Stimulated activated CD8-positive, alpha-beta memory T cell treated with anti-CD3 and anti-CD28 coated beads, Interleukin-4, amount 100 ng/mL, for 1 hour (primary cell): ENCODE measurements at places on chromosomes 7 and 10.

GRCh38 chr7:129886818-129887186, 66.0 kb downstream of the UBE2H start:
- no peak for DNase-seq

DNA sequence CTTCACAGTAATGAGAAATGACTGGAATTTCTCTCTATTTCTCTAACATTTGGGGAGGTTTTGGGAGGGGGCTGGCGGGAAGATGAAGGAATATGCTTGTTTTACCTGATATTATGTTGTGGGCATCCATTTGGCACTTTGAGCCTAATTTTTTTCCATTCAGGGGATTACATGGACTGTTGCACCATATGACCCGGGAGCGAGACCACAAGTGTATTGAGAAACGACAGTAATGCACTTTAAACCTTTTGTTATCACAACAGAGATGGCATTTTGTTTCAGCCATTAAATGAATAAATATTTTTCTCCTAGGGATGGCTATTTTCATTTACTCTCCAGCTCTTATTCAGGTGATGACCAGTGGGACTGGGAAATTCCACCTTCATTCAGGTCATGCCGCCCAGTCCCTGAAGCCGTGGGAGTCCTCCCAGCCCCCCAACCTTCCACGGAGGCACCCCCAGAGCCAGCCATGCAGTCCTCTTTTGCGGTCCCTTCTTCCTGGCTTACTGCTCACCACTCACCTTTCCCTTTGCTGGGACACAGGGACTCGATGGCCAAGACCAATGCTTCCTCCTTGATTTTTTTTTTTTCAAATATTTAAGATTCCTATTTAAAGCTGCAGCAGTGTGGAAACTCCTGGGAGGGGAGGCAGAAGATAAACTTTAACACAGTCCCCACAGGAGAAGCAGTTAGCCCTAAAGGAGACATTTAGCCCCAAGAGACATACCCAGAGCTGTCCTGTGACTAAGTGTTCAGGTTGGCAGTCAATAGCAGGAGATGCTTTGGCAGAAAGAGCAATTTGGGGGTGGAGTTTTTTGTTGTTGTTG, 190.9 kb upstream of the YAE1 start:
- no peak for DNase-seq

DNA sequence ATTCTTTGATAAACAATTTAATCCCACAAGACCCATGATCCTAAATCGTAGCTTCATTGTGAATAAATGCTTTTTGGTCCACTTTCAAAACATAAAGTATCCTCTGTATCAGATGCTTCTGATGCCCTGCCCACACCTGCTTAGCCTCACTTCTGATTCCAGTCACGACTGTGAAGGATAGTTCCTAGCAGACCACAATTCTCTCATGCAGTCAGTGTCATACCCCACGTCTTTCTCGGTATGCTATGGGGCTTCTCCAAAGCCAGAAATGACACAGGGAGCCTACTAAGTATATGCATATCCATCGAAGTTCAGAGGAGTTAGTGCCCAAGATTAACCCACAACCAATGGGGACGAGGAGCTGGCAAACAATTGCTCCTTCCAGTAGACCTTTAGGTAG, 27.6 kb upstream of the CTNNA3 start:
- no peak for DNase-seq

- DNase-seq, result no peak
Observed at GRCh38 chr10:104766341-104766740, 125.3 kb downstream of the SORCS3 start.

DNA sequence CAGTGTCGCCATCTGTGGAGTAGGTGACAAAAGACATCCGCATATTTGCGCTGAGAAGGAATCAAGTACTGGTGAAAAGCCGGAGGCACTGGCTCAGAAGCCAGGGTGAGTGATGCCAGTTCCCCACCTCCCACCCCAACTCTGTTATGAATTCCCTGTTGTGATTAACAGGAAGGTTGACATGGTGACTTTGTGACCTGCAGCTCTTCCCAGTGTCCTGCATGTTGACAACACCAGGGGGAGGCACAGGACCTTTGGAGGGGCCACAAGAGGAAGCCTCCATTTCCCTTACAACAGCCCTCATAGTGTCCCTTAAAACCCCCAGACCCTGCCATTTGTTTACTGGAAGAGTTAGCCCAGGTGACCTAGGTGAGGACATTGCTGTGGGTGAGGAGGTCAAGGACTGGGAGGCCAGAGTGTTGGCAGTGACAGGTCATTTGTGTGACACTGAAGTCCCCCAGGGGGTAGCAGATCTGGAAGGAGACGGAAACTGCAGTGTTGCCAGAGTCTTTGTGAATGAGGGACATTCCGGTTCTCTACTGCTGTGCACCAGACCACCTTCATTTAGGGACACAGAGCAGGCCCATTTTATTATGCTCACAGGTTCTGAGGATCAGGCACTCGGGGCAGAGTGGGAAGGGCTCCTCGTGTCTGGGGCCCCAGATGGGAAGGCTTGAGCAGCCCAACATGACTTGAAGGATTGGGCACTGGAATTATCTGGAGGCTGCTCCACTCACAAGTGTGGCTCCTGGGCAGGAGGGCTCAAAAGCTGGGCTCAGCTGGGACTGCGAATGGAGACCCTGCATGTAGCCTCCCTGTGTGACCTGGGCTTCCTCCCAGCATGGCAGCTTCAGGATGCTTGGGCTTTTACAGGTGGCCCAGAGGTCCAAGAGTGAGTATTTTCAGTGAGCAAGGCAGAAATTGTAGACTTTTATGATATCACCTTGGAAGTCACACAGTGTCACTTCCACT, 13.0 kb upstream of the ANTXRL start:
- no peak for DNase-seq

GRCh38 chr10:80760914-80761371, 223.2 kb downstream of the SH2D4B start:
- no peak for DNase-seq

DNA sequence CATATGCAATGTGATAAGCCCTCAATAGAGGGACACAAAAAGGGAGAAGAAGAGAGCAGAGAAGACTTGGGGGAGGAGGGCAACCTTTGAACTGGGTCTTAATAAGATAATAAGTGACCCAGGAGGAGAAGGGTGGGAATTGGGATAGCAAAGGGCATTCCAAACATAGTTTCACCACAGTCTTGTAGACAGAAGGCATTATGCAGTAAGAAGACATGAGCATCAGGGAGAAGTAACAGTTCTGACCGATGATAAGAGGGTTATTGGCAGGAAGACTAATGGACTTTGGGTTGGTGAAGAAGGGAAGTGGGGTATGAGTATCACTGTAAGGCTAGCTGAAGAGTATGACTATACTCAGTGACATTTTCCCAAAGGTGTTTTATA, 63.6 kb downstream of the TES start:
- DNase-seq, result no peak

DNA sequence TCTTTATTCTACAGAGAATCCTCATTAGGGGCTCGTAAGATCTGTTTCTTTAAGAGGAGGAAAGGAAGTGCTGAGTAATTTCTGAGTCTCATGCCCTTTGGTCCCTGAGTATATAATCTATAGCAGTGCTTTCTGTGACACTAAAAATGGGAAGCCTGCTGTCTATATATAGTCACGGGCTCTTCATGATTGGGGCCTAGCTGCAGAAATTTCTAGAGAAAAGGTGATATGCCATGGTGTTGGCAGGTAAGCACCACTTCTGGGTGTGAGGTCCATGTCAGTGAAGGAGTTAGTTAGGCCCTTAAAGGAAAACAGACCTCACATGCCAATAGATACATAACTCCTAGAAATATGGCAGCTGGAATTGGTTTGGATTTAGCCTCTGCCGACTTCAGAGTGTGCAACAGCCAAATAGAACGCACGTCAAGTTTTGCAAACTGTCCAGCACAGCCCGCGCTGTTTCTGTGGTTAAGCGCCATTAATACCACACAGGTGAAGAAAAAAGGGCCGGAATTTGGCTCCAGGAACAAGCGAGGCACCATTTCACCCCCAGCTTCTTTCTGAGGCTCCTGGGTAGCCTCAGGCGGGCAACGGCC, 123.2 kb downstream of the TACC2 start:
- DNase-seq, result no peak

DNA sequence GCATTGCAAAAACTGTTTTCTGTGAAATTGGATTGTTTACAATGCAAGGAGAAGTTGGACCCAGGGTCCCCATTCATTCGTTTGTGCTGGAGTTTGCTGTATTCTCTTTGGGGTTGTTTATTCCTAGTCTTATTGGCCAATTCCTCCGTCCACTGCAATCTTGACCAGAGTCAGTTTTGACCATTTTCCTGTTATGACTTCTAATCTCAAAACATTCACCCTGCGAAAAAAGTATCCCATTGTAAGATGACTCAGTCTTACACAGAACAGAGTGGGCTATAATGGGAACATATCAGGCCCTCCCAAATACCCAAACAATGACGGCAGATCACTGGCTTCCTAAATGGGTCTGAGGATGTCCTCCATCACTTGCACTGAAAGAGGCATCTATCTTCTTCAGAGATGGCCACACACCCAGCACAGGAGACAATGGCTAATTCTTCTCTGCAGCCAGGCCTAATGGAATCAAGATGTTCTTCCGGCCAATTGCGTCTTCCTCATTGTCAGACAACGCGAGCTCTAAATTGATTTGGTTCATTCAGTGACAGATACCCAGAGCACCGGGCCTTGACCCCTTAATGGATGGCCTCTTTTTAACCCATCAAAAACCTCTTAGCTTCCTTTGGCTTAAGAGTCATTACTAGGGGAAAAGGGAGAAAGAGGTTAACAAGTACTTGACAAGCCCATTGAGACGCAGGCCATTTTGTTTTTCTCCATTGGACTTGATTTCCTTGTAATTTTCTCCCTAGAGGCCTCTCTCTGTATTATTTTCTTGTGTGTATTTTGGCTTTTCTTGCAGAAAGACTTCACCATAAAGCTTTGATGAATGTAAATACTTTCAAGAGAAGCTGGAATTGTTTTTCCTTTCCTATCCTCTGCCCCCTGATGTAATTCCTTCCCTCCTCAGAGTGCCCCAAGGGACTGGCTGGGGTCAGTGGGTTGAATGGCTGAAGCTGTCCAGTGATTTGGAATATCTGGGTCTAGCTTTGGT, 129.6 kb downstream of the PRPF18 start:
- no peak for DNase-seq

- DNase-seq, result no peak
Observed at GRCh38 chr10:48604991-48605508, at the start of gene ARHGAP22. ARHGAP22 (minus strand) TSS chr10:48605073; CDS start chr10:48604796, 277 bp downstream.

- DNase-seq, result no peak
Observed at GRCh38 chr10:112981553-112981952, 31.5 kb downstream of the TCF7L2 start.

- no peak for DNase-seq
Observed at GRCh38 chr7:31782411-31782991, 95.5 kb downstream of the PPP1R17 start.

DNA sequence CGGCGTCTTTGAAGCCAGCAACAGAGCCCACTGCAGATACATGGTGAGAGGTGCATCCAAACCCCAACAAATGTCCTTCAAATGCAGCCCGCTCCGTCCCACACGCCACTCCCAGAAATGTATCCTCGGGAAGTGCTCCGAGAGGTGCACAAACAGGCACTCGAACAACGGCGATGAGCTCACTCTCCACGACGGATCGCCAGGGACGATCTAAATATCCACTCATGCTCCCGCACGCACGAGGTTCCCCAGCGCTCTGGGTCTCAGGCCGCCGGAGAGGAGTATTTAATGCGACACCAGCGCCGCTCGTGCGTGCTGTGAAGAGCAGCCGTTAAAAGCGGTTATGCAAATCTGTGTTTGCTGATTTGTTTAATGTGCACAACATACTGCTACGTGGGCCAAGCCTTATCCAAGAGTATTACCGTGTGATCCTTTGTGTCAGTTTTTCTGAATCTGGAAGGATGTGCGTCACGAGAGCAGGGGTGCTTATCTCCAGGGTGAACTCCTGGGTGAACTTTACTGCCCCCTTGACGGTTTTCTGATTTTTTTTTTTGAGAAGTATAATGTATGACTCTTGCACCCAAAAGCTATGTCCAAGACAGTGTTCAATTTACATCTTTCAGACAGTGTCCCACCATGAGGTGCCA, 48.5 kb upstream of the PPP2R2D start:
- no peak for DNase-seq

GRCh38 chr7:13987395-13987794, 2.1 kb downstream of the ETV1 start:
- no peak for DNase-seq

GRCh38 chr7:111026343-111026742, 64.6 kb upstream of the LRRN3 start:
- no peak for DNase-seq

GRCh38 chr10:124669824-124670654, 74.1 kb downstream of the FAM53B start:
- DNase-seq, result no peak

DNA sequence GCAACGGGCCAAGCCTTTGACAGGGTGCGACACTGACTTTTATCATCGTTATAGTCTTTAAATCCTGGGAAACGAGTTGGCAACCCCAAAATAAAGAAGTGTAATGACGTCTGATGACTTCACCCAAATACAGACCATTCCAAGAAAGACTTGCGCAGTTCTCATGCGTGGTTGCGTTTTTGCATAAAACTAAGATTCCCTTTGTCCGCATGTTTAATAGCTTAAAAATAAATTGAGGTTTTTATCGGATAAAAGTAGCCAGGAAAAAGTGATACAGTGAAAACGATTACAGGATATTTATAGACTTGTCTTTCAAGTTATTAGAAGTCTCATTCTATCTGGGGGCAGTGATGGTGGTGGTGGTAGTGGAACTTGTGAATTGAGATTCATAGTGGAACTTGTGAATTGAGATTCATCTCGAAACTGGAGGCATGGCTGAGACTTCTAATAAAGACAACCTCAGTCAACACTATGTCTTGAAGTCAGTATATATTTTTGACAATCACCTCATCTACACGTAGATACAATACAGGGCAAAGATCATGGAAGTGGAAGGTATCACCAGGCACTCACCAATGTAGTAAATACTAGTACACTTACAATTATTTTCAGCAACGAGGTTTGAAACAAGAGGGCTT, 1.2 kb upstream of the NAMPT start:
- no peak for DNase-seq

DNA sequence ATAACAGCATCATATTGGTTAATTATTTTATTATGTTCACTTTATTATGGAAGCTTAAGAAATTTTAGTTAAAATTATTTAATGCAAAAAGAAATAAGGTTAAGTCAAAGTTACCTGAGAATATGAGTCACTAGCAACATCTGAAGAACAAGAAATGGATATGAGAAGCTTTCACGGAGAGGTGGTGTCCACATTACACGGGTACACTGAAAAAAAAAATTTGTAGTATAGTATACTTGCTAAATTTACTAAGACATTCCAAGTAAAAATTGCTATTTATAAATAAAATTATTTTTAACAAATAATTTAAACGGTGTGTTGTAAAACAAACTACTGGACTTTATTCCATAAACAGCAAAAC, 63.9 kb downstream of the DPY19L1 start:
- DNase-seq, result no peak

DNA sequence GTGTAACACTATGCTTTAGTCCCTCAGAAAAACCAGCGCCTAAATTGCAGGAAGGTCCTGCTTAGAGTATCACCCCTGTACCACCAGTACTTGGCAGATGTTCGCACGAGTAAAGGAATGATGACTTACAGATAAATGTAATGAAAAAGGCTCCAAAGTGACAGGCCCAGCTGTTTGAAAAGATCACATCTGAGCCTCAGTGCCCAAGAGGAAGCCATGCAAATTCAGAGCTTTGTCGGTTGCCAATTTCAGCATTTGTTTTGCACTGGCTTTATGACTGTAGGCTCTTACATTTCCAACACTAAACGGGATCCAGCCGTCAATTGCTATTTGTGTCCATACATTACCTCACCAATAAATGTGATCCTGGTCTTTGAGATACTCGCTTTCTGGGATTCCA, 60.6 kb upstream of the GAD2 start:
- no peak for DNase-seq
